ENCODE measurements at places on chromosomes 6 and 20.

DNA sequence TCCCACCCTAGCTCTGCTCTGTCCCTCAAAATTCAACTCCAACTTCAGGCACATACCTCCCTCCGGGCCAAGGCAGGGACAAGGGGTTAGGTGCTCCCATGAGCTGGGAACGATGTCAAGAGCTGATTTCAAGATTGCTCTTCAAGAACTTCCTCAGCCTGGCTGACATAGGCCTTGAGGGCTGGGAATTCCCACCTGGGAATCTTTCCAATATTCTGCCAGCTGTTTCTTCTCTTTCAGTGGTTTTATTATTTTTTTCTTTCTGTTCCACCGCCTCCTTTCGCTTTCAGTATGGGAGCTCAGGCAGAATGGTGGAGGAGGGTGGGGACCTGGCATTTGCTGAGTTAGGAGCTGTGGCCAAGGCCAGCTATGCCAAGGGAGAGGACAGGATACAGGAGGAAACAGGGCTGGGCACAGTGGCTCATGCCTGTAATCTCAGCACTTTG, 33.7 kb downstream of the SRSF3 start:
- no peak for DNase-seq

GRCh38 chr20:47353692-47354463, 2.6 kb downstream of the ZMYND8 start:
- no peak for DNase-seq

DNA sequence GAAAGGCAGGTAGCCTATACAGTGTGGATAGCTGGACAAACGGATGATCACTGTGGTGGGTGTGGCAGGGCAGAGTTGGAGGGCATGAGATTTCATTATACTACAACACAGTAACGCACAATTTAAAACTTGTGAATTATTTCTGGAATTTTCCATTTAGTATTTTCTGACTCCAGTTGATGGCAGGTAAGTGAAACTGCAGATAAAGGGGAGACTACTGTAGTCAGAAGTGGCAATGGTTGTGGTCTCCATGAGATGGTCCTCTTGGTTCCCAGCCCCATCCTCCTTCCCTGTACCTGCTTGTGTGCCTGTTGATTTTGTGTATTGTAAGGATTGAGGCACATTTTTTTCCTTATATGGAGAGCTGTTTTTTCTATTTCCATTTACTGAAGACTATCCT, 22.5 kb upstream of the SCAF8 start:
- no peak for DNase-seq

GRCh38 chr6:170211404-170212025, 79.4 kb downstream of the DLL1 start:
- DNase-seq: no peak

GRCh38 chr6:126804332-126805064, 314.0 kb upstream of the RSPO3 start:
- DNase-seq: peak; percentile 27

- DNase-seq: peak; percentile 87
These were observed at the start of the genes FAM229B and TUBE1 for GRCh38 chr6:112087136-112087911. Gene FAM229B (plus strand): TSS chr6:112087591. CDS start chr6:112099284, 11,693 bp downstream. Gene TUBE1 (minus strand): TSS chr6:112087482. CDS start chr6:112087434, 48 bp downstream.

- no peak for DNase-seq
These were observed 52.8 kb downstream of the MYB start for GRCh38 chr6:135233686-135234491.

DNA sequence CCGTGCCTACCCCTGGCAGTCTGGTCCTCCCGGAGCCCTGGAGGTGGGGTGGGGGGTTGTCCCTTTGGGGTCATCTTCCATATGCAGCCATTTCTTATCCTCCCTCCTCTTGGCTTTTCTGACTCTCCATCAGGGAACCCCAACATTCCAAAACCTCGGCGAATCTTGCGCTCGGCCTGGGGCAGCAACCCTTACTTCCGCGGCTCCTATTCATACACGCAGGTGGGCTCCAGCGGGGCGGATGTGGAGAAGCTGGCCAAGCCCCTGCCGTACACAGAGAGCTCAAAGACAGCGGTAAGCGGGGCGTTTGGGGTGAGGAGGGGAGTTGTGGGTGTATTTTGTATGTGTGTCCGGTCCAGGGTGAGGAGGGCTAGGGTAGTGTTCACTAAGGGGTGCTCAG, 168.0 kb upstream of the RNF24 start:
- DNase-seq: no peak

GRCh38 chr6:112636650-112637262, 289.6 kb downstream of the RFPL4B start:
- no peak for DNase-seq

GRCh38 chr6:403659-404655, 12.4 kb downstream of the IRF4 start:
- no peak for DNase-seq

- no peak for DNase-seq
These were observed 106.1 kb upstream of the PTPRT start for GRCh38 chr20:43295781-43296180.

- DNase-seq: no peak
These were observed 210.4 kb downstream of the FOXC1 start for GRCh38 chr6:1820165-1820564.

DNA sequence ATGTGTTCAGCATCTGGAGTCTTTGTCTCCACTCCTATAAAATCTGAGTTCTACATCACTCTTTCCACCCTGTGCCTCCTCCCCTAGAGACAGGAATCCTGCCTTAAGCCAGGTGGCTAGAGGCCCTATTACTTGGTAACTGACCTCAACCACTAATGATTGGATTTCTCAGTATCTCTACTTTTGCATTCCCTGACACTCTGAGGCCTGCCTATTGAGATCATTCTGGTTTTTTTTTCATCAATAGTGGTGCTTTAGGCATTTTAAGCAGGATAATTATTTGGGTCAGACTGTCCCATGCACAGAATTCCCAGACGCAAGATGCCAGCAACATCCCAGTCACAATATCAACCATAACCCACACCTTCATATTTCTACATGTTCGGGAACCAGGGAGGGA, 3.9 kb upstream of the GCM1 start:
- no peak for DNase-seq

DNA sequence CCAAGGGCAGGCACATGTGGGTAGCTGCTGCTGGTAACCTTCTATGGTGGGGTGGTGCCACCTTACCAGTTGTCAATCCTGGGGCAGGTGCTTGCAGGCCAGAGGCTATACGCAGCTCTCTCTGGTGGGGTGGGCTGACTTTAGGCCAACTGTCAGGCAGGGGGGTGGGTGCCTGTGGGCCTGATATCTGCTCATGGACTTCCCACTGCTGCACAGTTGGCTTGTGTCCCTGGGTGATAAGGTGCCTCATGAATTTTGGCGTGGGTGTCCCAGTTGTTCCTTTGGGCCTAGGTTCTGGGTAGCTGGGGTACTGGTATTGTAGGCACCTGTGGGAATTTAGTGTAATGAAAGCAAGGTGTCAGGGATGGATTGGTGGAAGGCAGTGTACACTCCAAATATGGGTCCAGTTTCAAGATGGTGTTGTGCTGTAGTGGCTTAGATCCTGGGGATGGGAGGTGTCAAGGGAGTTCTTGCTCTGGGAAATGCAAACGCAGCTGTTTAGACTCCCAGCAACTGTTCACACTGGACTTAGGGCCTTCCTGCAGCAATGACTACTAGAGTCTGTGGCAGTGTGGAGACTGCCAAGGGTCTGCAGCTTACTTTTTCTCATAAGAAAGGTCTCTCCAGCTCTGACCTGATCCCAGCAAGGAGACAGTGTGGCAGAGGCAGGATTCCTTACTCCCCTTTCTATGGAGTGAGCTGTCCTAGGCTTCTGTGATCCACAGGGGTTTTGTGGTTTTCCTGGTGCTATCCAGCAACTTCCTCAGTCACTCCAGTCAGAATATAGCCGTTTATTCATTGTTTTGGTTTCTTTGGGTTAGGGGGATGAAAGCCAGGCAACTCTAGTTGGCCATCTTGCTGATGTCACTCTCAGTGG, 128.2 kb downstream of the CRYBG1 start:
- DNase-seq: no peak

DNA sequence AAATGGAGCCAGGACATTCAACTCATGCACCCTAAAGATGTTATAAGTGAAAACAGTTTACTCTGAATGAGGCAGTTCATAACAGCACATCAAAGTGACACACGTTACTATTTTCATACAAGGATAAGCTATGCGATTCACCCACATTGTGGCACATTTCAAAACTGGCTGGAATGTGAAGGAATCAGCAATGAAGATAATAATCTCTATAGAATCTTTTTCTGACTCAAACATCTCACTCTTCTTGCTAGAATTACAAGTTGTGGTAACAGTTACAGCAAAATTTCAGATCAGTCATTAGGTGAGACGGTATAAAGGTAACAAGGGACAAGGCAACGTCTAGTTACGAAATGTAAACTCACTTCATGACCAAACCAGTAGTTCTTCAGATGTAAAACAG, 17.5 kb downstream of the TMEM244 start:
- no peak for DNase-seq

DNA sequence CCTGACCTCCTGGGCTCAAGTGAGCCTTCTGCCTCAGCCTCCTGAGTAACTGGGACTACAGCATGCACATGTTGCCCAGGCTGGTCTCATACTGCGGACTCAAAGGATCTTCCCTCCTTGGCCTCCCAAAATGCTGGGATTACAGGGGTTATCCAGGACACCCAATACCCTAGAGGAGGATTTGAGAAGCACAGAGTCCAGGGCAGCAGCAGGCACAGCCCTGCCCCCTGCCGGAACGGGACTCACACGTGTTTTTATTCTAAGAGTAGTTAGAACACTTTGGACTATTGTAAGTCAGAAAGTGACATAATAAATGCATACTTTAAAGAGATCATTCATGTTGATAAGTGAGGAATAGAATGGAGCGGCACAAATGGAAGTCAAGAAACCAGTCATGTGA, 80.2 kb downstream of the C6orf118 start:
- DNase-seq: no peak

- no peak for DNase-seq
These were observed 65.9 kb upstream of the EDN1 start for GRCh38 chr6:12224251-12224650.

DNA sequence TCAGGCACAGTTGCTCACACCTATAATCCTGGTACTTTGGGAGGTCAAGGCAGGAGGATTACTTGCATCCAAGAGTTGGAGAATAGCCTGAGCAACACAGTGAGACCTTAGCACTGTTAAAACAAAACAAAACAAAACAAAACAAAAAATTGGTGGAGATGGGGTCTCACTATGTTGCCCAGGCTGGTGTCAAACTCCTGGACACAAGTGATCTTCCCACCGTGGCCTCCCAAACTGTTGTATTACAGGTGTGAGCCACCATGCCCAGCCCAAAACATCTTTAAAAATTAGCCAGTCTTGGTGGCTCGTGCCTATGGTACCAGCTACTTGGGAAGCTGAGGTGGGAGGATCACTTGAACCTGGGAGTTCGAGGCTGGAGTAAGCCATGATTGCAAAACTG, 120.2 kb downstream of the GMDS start:
- DNase-seq: no peak

- DNase-seq: no peak
These were observed 797.7 kb upstream of the MAN1A1 start for GRCh38 chr6:120147071-120147871.

- DNase-seq: no peak
These were observed 13.6 kb downstream of the NHSL1 start for GRCh38 chr6:138485586-138486248.

DNA sequence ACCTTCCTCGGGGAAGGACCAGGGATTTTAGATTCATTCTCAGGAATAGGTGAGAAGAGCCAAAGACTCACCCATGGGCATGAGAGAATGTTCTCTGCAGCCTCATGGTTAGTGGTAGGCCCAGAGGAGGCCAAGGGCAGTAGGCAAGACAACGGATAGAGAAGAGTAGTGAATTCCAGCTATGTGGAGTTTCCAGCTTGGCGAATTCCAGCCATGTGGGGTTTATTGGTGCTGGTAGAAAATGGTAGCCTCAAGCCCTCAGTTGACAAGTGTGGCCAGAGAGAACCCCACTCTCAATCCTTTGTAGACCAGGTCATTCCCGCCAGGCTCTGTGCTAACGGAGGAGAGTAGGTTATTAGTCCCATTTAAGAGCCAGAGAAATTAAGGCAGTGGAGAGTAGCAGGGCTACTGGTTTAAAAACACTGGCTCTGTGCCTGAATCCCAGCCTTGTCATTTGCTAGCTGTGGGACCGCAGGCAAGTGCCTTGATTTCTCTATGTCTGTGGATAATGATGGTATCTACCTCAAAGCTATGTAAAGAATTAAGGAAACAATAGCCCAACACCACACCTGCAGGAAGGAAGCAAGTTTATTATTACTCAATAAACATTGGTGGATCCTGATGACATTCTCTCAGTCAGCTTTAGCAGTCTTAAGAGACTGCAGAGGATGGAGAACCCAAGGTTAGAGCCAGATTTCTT, 2.0 kb upstream of the SLC9A8 start:
- DNase-seq: no peak

DNA sequence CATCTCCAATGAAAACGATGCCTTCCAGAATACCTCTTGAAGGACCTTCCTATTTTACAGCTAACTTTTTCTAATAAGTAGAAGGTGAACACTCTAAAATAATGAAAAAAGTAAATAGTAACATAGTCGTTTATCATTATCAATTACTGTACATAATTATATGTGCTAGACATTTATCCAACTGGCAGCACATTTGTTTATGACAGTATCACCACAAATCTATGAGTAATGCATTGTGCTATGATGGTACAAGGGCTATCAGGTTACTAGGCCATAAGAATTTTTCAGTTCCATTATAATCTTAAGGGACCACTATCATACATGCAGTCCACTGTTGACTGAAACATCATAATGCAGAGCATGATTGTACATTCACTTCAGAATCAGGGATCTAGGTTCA, 68.4 kb downstream of the ATG5 start:
- DNase-seq: no peak

- no peak for DNase-seq
These were observed 49.7 kb downstream of the NOL4L start for GRCh38 chr20:32535316-32535952.

DNA sequence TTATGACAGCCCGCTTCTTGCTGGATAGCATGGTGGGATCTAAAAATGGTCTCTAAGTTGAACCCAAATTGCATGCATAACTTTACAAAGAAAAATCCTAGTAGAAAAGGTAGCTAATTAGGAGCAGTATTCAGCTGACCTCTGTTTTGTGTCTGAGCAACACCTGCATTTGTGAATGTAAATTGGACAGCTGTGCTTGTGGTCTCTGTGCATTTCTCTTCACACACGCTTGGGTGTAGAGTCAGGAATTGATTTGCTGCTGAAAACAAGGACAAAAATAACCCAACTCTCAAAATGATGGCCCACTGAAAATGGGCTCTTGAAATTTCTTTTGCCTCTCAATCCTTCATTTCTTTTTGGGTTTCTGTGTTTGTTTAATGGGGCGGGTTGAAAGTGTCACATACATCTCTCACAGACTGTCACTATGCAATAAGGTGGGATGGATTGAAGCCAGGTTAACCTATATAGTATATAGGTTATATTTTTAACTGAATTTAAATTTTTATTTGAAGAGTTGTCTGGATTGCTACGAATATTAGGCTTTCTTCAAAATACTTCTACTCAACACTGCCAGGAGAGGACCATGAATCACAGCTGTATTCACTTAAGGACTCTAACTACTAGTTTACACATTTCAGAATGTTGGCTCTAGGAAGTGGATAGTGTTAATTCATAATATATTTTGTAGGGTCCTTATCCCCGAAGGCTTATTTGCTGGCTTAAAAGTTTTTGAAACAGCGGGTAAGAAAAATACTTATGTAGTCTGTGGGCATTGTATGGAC, 46.5 kb downstream of the SOBP start:
- no peak for DNase-seq

GRCh38 chr6:27078734-27079357, 168.7 kb upstream of the PRSS16 start:
- DNase-seq: no peak

- no peak for DNase-seq
These were observed 44.6 kb upstream of the SENP6 start for GRCh38 chr6:75557068-75557467.

GRCh38 chr6:4593951-4594350, 182.3 kb upstream of the CDYL start:
- DNase-seq: no peak
